A549 treated with dexamethasone at 1 μM for 4 hours (cell line): ENCODE measurements at places on chromosomes 5 and 9. TPM values are rescaled to one million over a fixed set of nuclear protein-coding genes. Genes with fewer than 3 reads are reported as not detected.

Gene PFN3
- not detected in 5 replicates for total RNA-seq

Gene EIF4E1B
- total RNA-seq = not detected in 5 replicates

Gene NPR3
- total RNA-seq = 15.7 to 18.8 TPM (median 16.9 TPM) in 5 replicates

Gene SPATA31A1
- total RNA-seq = not detected in 5 replicates

Gene TRIM36
- 2.0 to 2.5 TPM (median 2.1 TPM) in 5 replicates for total RNA-seq

Gene CDC20B
- total RNA-seq = 0.06 to 0.09 TPM (median 0.08 TPM) in 5 replicates

Gene NIPBL
- total RNA-seq = 13.0 to 18.9 TPM (median 14.9 TPM) in 5 replicates

Gene BRINP1
- 0.11 to 0.39 TPM (median 0.20 TPM) in 5 replicates for total RNA-seq

Gene PRSS3
- total RNA-seq = 8.5 to 9.9 TPM (median 8.9 TPM) in 5 replicates

Gene HTR4
- not detected in 5 replicates for total RNA-seq

Gene DBH
- total RNA-seq = not detected in 5 replicates

Gene PDLIM4
- total RNA-seq = 0.59 to 1.5 TPM (median 1.0 TPM) in 5 replicates

Gene ADAMTSL1
- 0.05 to 0.16 TPM in 2 of 5 replicates, not detected in the others for total RNA-seq

Gene FAM81B
- not detected in 5 replicates for total RNA-seq

Gene CARTPT
- not detected in 5 replicates for total RNA-seq

Gene C9orf57
- not detected in 5 replicates for total RNA-seq

Gene CDH10
- total RNA-seq = 0.08 to 0.18 TPM (median 0.14 TPM) in 5 replicates

Gene EPB41L4A
- 3.7 to 4.2 TPM (median 3.7 TPM) in 5 replicates for total RNA-seq

Gene NTRK2
- total RNA-seq = 0.01 to 0.04 TPM (median 0.03 TPM) in 4 of 5 replicates, not detected in the other

Gene CYFIP2
- total RNA-seq = 16.7 to 24.5 TPM (median 23.4 TPM) in 5 replicates

Gene FRRS1L
- 0.06 to 0.26 TPM (median 0.22 TPM) in 5 replicates for total RNA-seq

Gene SH3PXD2B
- 17.2 to 23.9 TPM (median 23.3 TPM) in 5 replicates for total RNA-seq

Gene ENDOG
- 20.9 to 30.3 TPM (median 29.1 TPM) in 5 replicates for total RNA-seq

Gene BARHL1
- not detected in 5 replicates for total RNA-seq

Gene FYB1
- total RNA-seq = 9.9 to 15.4 TPM (median 12.6 TPM) in 5 replicates

Gene MARCOL
- not detected in 5 replicates for total RNA-seq

Gene TMEM174
- total RNA-seq = not detected in 5 replicates

Gene EGFL7
- total RNA-seq = 35.0 to 54.9 TPM (median 51.5 TPM) in 5 replicates

Gene PCDHGC3
- 6.1 to 7.2 TPM (median 6.6 TPM) in 5 replicates for total RNA-seq

Gene RNF14
- total RNA-seq = 58.7 to 74.1 TPM (median 71.3 TPM) in 5 replicates

Gene AIF1L
- total RNA-seq = 2.0 to 2.4 TPM (median 2.1 TPM) in 5 replicates

Gene LCN2
- 2.8 to 7.2 TPM (median 3.2 TPM) in 5 replicates for total RNA-seq

Gene LPCAT1
- total RNA-seq = 141 to 198 TPM (median 197 TPM) in 5 replicates

Gene OR1J2
- total RNA-seq = not detected in 5 replicates

Gene SOWAHA
- 0.05 to 0.18 TPM (median 0.12 TPM) in 5 replicates for total RNA-seq

Gene SPINK7
- not detected in 5 replicates for total RNA-seq

Gene ARRDC3
- 3.2 to 5.5 TPM (median 5.2 TPM) in 5 replicates for total RNA-seq

Gene PLEKHG4B
- total RNA-seq = 1.1 to 1.5 TPM (median 1.3 TPM) in 5 replicates

Gene SPINK4
- total RNA-seq = not detected in 5 replicates

Gene KLF4
- total RNA-seq = 33.8 to 39.6 TPM (median 38.3 TPM) in 5 replicates

Gene CCNO
- total RNA-seq = 4.0 to 6.1 TPM (median 5.7 TPM) in 5 replicates

Gene MYMK
- total RNA-seq = not detected in 5 replicates

Gene RXRA
- total RNA-seq = 21.0 to 42.4 TPM (median 39.9 TPM) in 5 replicates

Gene SLC45A2
- total RNA-seq = not detected in 5 replicates

Gene HAPLN1
- total RNA-seq = not detected in 5 replicates

Gene PCDHA13
- 0.04 to 0.09 TPM (median 0.06 TPM) in 4 of 5 replicates, not detected in the other for total RNA-seq
